ENCODE measurements at places on chromosomes 6 and 20.

DNA sequence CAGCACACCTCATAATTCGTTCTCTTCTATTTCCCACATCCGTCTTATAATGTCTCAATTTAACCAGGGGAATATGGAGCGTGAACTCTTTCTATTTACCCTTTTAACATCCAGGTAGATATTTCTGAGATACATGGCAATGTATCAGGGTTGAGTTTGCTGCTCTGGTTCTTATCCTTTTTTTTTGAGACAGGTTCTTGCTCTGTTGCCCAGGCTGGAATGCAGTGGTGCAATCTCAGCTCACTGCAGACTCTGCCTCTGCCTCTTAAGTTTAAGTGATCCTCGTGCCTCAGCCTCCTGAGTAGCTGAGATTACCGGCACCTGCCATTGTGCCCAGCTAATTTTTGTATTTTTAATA is 36.5 kb downstream of the KLHL31 start:
- no peak for DNase-seq

DNA sequence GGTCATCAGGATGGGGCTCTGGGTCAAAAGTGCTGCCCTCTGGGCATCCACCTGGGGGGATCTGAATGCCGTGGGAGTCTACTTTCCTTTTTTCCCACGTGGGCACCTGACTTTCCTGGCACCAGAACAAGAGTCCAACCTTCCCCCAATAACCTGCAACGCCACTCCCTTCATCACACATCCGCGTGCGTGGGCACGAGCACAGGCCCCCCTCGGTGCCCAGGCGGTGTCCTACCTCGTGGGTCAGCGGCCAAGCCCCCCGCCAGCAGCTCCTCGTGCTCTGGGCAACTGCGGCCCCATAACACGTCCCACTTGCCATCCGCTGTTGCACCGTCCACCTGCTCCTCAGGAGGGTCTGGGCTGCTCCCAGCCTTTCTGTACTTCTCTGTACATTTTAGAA is 87.0 kb downstream of the YTHDF1 start:
- no peak for DNase-seq

DNA sequence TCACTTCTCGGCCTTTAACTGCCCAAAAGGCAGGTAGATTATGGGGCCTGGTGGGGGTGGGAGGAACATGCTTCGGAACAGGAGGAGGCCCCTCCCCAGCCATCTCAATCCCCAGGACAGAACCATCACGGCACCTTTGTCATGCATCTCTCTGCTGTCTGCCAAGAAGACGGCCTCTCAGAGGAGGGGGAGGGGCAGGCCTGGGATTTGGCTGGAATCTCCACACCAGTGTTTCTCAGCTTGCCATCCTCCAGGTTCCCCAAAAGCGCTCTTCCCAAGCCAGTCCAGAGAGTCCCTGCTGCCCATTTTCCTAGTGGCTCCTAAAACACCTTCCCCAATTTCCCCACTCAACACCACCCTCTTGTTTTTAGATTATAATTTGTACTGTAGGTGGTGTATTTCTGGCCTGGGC is 2.5 kb upstream of the POU5F1 start:
- DNase-seq, result no peak

DNA sequence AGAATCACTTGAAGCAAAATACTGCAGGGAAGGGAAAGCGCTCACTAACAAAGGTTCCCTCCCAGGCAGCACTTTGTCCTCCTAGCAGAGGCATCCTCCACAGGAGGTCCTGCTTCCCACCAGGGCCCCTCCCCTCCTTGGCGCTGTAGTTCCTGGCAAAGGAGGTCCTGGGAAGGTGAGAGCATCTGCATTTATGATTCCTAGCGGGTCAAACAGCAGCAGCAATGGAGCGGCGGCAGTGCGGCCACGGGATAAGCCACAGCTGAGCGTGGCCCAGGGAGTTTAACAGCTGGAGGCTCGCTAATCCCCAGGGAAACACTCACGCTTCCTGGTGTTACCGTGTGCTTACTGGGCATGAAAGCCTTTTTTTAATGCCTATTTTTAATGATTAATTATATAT is 185.8 kb downstream of the TTLL2 start:
- DNase-seq, result no peak

- no peak for DNase-seq
Measured at GRCh38 chr6:147837540-147837939, 329.1 kb downstream of the SAMD5 start.

GRCh38 chr6:39416728-39417127 is 94.2 kb upstream of the KCNK16 start:
- DNase-seq, result no peak

DNA sequence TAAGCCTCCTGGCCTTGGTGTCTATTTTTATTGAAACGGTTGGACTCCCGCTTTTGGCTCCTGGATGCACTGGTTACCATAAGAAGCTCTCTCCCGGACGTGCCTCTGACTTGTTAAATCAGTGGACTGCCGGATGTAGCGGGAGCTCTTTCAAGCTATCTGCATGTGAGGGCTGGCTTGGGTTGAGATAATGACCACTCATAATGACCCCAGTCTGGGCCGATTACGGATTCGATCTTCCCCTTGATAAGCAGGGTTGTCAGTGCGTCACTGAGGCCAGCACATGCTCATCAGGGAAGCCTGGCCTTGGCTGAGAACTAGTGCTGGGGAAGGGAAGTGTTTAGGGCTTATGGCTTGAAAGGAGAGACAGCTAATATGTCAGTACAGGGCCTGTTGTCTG is 528.1 kb downstream of the CDH26 start:
- no peak for DNase-seq

DNA sequence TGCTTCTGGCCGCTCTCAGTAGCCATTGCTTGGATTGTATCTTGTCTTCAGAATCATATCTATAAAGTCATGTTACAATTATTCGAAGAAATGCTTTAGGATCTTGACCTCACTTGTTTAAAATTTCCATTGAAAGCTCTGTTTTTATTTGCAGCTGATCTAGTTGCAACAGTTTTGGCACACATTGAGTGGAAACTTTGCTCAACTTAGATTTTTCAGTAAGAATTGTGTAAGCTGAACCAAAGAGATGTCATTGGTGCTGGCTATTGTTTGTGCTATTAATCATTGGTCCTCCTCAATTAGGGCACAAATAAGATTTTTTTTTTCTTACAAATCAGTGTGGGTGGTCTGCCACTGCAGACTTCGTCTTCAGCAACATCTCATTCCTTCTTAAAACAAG is 649.2 kb downstream of the MMUT start:
- no peak for DNase-seq

- DNase-seq, result no peak
Measured at GRCh38 chr6:87763276-87763675, 61.2 kb upstream of the AKIRIN2 start.

- no peak for DNase-seq
Measured at GRCh38 chr6:108927927-108928326, 79.7 kb downstream of the ARMC2 start.

GRCh38 chr6:51513891-51514747 is 573.3 kb downstream of the PKHD1 start:
- peak; percentile 21 for DNase-seq

GRCh38 chr6:26164120-26164505 is 76.9 kb downstream of the HFE start:
- no peak for DNase-seq

DNA sequence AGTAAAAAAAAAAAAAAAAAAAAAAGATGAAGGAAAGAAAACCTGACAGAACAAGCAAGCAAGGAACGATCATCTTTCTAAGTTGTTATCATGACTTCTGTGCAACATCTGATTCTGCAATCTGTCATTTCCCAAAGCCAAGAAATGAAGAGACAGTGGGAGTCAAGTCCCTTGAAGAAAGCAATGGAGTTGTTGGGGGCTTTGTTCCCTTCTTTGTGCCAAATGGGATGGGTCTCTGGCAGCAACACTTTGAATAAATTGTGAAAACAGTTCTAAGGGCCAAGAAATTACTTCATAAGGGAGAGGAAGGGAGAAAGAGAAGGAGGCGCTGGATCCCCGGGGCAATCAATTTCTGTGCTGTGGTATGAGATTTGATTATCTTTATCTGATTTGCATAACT is 33.3 kb upstream of the RSPO3 start:
- no peak for DNase-seq

- DNase-seq, result no peak
Measured at GRCh38 chr20:58650181-58650775, 805 bp upstream of the STX16 start.

DNA sequence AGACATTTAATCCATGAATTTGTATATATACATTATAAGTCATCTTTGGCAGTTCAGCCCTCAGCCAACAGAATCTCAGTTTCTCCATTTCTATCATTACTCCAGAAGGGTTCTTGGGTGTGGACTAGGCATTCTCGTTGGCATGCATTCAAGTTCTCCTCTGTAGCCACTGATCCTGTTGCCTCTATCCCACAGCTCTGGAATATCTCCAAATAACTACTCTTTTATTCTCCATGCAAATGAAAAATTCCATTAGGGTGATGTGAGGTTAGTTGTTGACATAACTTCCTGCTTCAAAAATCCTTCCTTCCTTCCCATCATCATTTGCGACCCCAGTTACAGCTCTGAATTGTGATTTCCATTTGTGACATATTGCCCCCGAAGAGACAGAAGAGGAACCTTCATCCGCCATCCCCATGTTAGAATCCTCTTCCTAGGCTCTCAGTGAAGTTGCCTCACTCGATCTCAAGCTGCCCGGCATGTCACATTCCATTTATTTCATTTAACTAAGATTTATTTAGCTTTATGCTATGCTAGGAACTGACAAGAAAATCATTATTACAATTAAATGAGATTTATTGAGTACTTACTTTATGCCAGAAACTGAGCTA is 93.7 kb upstream of the EDN1 start:
- no peak for DNase-seq

DNA sequence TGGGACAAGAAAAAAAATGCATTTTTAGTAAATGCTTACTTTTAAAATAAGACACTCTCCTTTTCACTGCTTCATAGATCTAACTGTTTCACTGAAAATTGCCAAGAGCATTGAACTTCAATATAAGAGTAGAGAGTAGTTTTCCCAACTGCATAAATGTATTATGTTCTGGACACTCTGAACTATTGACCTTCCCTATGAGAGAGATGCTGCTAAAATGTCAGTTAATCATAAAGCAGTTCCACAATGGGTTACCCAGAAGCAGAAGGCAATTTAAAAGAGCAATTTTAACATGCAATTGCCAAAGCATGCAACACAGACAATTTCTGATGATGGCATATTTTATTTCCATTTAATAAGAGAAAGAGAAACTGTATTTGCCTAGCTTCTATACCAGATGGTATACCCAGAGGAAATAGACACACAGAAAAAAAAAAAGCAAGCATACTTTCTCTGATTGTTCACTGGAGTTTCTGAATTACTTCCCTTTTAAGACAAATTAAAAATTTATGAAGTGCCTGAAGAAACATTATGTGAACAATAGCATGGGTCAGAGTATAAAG is 279.1 kb upstream of the THEMIS start:
- DNase-seq, result no peak

DNA sequence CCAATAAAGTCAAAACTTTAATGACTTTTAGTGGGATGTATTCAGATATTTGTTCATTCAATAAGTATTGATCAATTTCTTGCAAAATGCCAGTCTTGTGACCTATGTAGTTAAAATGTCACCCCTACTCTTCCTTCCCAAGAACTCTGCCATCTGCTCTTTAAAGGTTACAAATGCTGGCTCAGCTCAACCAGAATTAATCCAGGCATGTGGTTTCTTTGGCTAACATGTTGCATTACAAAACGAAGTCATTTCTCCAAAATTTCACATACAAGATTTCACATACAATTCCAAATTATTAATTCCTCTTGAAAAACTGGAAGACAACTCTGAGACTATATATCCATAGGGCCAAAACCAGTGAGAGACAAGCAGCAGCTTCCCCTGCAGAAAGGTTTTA is 395.7 kb downstream of the PRKN start:
- DNase-seq, result no peak

DNA sequence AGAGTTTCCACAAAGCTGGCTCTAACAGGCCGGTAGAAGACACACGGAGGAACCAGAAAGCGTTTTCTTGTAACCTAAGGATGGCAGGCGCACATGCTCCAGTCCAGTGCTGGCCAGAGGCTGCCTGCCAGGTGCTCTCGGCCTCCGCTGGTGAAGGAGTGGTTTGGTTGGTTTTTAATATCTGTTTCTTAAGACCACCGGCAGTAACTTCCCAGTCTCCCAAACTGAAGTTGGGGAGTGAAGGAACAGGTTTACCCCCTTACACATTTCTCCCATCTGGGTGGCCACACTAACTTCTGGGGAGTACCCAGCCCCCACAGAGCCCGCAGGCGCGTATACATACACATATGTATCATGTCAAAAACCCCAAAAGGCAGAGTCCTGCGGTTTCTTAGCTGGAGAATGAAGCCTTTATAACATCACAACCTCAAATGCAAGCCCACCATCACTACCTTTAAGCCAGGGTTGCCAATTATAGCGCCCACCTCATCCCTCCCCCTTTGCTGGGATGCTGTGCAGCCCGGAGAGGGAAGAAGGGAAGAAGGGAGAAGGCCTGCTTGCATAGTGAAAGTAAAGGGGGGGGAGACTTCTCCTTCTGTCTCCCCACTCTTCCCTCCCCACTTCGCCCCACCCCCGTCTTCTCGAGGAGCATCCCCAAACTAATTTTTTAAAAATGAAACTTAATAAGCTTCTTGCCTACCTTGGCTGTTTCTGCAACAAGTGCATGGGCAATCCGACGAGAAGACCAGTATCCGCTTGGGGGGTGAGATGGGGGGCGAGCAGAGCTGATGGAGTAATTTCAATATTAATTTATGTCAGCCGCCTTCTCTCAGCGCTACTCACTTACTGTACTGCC is 1.0 kb downstream of the TRERF1 start:
- peak; percentile 82 for DNase-seq

DNA sequence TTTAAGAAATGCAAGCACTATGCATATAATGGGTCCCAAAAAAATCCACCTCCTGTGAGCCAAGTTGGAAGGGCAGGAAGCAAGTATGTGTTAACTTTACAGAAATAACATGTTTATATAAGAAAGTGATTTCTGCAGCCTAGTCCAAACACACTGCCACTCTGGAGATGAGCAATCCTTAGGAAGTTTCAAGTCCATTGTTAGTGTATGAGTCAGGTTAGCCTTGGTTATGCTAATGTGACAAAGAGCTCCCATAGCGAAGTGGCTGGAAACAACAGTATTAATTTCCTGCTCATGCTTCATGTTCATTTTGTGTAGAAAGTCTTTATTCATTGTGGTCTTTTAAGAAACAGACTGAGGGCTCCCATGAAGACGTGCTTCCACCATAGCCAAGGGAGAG is 121.4 kb downstream of the TBXT start:
- no peak for DNase-seq

DNA sequence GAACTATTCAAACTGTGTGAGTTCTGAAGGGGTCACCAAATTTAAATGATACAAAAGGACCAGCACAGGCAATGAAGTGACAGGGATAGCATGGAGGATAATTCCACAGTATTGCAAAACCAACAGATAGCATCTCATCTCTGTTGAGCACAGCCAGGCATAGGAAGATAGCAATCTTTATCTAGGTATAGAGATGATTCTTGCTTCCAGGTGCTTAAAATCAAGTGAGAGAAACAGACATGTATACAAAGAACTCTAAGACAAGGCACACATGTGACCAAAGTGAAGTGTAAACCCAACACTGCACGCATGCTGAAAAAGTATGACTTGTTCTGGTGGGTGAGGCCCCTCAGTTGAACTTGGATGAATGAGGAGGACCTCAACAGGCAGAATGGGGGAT is 48.4 kb upstream of the ARMC2 start:
- DNase-seq, result no peak

Measured in lower leg skin (tissue), 4 donors.